ENCODE measurements at places on chromosomes 2 and 18.

DNA sequence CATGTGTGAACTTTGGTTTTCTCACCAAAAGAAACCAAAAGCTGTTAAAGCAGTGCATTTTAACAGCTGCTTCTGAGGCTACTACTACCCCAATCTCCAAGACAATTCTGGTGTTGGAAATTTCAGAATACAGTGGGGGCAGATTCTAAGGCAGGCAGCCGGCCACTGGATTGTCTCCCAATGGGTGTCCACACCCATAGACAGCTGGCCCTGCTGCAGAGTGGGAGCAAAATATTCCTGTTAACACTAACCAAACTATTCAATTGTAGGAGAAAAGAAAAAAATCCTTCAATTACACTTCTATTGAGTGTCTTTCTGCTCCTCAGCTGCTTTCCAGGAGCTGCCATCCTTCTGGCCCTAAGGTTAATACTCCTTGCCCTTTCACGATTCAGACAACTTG, 223.7 kb downstream of the ALK start:
- DNase-seq: no peak

DNA sequence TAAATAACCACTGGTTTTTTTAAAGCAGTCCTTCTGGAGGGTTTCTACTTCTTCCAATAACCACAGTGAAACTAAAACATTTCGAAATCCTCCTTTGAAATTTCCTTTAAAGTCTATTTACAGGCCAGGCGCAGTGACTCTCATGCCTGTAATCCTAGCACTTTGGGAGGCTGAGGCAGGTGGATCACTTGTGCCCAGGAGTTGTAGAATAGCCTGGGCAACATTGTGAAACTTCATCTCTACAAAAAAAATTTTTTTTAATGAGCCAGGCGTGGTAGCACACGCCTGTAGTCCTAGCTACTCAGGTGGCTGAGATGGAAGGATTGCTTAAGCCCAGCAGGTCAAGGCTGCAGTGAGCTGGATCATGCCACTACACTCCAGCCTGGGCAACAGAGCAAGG, 15.2 kb downstream of the KIDINS220 start:
- DNase-seq: no peak

DNA sequence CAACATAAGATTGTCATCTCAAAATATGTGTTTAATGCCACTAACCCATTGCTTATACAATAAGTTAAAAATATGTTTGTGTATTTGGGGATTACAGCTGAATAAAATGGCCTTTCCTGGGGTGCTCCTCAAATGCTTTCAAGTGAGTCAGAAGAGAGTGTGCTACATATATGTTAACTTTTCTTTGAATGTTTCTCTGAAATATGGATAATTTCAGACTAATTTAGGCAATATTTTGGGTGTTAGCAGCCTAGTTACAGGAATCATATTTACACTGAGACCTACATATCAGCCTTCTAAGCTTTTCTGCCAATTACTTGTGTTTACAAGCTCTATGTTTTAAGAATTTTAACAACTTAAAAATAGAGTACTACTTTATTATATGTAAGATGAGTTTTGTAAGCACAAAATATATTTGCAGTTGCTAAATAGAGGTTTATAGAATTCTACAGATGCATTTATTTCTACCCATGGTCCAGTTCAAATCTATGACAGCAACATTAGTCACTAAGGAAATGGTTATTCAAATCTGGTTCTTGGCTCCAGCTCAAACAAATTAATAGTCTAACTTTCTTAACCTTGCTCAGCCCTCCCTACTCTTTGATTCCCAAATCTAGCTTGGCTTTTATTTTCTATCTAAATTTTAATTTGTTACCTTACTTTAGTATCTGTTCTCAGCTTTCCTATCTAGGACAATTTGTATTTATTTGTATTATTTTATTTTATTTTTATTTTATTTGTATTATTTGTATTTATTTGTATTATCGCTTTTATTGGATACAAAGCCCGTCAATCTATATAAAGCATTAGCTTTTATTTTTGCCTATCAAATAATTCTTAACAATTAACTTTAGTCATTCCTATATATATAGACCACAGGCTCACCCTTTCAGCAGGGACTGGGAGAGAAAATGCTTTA, 48.9 kb downstream of the FSIP2 start:
- DNase-seq: no peak

- DNase-seq: no peak
Observed at GRCh38 chr2:4053769-4054493, 350.6 kb downstream of the DCDC2C start.
